ENCODE measurements at places on chromosomes 1 and 21.

GRCh38 chr1:22575532-22576149 is 12.4 kb downstream of the EPHA8 start:
- DNase-seq = no peak

- DNase-seq = peak; percentile 26
These were observed 1.1 kb downstream of the AGTRAP start for GRCh38 chr1:11736746-11737639.

- no peak for DNase-seq
These were observed 217.2 kb upstream of the HOOK1 start for GRCh38 chr1:59597420-59598119.

DNA sequence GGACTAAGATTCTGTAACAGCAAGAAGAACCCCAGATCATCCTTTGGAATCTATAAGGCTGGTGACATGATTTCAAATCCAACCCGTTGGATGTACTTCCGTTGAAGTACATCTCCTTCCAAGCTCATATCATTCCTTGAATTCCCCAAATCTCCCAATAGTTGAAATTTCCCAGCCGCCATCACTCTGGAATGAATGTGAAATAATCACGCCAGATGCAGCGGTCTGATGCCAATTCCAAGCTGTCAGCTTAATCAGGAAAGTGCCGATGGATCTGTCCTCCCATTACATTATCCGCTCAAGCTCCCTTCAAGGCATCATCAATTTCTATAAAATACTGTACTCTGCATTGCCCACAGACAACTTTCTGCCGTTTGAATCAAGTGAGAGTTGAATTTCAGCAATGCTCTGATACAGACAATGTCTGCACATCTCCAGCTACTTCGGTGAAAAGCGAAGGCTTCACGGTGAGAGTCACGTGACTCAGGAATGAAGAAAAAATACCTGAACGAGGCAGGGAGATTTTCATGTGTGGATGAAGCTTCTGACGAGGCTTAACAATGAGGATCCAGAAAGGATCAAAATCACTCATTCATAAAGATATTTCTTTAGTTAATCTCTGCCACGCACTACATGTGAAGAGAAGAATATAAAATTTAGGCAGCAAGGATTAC is 663.9 kb downstream of the AJAP1 start:
- DNase-seq = no peak

GRCh38 chr1:72184099-72184701 is 98.1 kb downstream of the NEGR1 start:
- no peak for DNase-seq

GRCh38 chr1:11238311-11238710 is 24.0 kb downstream of the MTOR start:
- no peak for DNase-seq

DNA sequence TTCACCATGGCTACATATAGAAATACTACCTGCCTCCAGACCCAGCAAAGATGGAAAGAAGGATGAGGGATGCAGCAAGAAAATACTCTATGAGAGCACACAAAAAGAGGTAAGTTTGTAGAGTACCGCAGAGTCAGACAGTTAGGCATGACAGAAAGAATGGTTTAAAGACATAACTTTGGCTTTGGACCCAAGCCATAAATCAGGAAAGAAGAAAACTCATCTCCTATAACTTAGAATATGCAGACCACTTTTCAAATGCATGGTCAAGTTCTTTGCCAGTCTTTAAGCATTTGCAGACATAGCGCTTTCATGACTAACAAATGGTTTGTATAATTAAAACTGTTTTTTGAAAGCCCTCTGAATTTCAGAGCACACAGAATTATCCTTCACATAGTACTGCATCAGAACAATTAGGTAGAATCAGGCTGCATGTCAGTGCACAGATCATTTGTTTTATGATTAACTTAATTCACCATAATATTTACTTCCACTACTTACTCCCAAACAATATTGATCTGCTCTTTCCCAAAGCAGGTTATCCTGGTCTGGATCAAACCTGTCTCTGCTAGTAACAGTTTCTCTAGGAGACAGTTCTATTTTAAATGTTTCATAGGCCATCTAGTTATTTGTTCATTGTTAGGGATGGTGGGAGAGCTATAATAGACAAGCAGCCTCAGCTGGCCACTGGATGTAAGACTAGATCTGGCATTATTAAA is 280.7 kb upstream of the NR5A2 start:
- DNase-seq = no peak

GRCh38 chr1:236320671-236321070 is 38.9 kb upstream of the ERO1B start:
- no peak for DNase-seq

- no peak for DNase-seq
These were observed 19.6 kb downstream of the CCDC30 start for GRCh38 chr1:42482635-42483153.

GRCh38 chr21:41520560-41521442 is 12.8 kb upstream of the TMPRSS2 start:
- DNase-seq = no peak

GRCh38 chr1:83997631-83998030 is 1.3 kb downstream of the TTLL7 start:
- no peak for DNase-seq
